ENCODE measurements at places on chromosomes 5 and 9.

DNA sequence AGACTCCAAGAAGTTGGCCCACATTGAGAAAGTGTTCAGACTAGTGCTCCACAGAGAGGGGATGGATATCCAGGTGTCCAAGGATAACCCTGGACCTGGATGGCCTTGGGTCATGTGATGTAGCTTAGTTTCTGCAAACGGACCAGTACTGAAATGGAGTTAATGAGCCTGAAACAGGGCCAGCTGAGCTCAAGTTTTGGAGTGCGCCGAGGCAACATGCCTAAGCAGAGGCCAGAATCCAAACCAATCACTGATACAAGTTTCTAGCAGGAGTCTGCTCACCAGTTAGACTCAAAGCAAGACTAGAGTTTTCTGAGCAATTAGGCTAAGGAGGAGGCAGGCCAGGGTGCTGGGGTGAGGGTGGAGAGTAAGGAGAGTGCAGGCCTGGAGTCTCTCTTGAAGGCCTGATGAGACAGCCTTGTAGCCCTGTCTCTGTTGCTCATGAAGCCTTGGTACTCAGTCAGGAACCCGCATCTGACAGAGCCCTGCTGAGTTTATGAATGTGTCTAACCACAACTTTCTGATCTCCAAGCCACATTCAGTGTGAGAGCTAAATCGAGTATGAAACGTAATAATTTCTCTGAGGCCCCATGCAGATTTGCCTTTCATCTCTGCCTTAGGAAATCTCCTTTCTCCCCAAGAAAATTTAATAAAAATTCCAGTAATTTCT is 68.9 kb upstream of the EQTN start:
- DNase-seq: peak; percentile 50

- DNase-seq: no peak
Observed at GRCh38 chr5:10932426-10932825, 171.4 kb upstream of the DAP start.

GRCh38 chr5:155540000-155540595 is 526.5 kb downstream of the KIF4B start:
- no peak for DNase-seq

- no peak for DNase-seq
Observed at GRCh38 chr5:107576155-107576554, 94.6 kb downstream of the EFNA5 start.

- DNase-seq: no peak
Observed at GRCh38 chr5:88778736-88779135, 104.2 kb downstream of the MEF2C start.

- DNase-seq: no peak
Observed at GRCh38 chr9:89597711-89598362, 7.0 kb upstream of the GADD45G start.

GRCh38 chr5:119402555-119402954 is 46.7 kb downstream of the TNFAIP8 start:
- no peak for DNase-seq

- no peak for DNase-seq
Observed at GRCh38 chr9:126270556-126270955, 56.1 kb upstream of the MVB12B start.

GRCh38 chr9:99309141-99309939 is 87.3 kb downstream of the SEC61B start:
- no peak for DNase-seq

GRCh38 chr5:16806711-16807546 is 129.2 kb downstream of the MYO10 start:
- DNase-seq: no peak

DNA sequence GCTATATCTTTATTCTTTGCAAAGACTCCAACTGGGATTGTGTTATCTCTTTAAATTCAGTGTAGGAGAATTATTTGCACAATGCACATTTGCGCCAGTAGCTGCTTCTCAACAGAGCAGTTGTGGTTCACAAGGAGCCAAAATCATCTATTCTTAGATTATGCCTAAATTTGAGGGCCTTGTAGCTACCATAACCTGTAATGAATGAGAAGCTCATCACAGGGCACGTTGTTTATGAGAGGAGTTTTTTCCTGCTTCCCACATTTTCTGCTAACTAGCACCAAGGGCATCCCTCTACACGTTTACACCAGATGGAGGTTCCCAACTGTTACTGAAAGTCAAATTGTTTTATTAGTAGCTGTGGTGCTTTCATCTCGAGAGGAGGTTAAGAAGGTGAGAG is 322.4 kb downstream of the TMEM161B start:
- DNase-seq: no peak

GRCh38 chr9:69132361-69132760 is 41.7 kb upstream of the TJP2 start:
- no peak for DNase-seq

GRCh38 chr9:107734256-107735013 is 244.9 kb upstream of the KLF4 start:
- DNase-seq: peak; percentile 91

DNA sequence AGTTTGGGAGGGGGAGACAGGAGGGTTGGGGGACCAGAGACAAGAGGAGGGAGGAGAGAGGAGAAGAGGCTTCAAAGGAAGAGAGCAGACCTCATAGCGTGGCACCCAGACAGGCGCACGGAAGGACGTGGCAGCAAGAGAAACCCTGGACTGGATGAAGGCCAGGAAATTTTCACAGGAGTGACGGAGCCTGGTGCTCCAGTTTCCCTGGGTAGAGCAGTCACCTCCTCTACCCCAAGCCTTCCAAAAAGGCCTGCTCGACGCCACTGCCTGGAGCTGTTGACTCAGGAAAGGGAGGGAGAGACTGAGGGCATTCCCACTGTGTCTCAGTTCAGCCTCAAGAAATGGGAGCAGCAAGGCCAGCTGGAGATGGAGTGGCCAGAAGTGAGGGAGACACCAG is 19.3 kb downstream of the AK8 start:
- no peak for DNase-seq

GRCh38 chr9:13069498-13069897 is 210.0 kb downstream of the MPDZ start:
- no peak for DNase-seq

GRCh38 chr5:63919763-63920478 is 42.3 kb downstream of the HTR1A start:
- no peak for DNase-seq

- DNase-seq: no peak
Observed at GRCh38 chr9:127754099-127755060, 19.3 kb upstream of the TOR2A start.

- DNase-seq: no peak
Observed at GRCh38 chr5:143484601-143485000, 81.1 kb upstream of the NR3C1 start.

DNA sequence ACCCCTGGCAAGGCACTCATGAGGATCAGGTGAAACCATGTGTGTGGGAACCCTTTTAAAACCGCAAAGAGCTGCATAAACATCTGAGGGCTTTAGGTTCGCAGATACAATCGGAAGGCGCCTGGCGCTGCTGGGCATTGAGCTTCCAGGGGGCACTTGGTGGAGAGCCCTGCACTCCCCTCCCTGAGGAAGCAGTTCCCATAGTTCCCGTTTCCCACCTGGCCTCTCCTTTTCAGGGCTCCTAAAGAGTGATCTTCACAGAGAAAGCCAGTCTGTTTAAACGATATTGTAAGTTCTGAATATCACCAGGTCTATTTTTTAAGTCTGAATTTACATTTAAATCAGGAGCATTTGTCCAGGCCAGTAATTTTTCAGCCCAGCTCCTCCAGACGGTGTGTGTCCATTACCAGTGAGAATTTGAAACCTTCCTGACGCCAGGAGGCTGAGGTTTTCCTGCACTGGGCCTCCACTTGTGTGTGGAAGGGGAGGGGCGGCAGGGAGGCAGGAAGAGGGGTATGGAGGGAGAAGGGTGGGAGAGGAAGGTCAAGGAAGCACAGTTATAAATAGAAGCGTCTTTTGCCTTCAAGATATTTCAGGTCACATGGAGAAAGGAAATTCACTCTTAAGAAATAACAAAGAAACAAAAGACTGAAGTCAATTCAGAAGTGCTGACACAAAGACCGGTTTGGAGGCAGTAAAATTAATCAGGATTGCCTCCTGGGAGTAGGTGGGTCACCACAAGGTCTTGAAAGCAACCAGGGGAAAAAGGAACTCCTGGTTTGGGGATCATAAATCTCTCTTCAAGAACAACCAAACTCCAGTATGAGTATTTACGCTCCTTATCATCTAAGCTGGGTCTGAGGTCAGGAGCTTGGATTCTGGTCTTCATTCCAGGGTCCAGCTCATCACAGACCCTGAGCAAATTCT is 14.3 kb upstream of the MGAT1 start:
- DNase-seq: no peak

DNA sequence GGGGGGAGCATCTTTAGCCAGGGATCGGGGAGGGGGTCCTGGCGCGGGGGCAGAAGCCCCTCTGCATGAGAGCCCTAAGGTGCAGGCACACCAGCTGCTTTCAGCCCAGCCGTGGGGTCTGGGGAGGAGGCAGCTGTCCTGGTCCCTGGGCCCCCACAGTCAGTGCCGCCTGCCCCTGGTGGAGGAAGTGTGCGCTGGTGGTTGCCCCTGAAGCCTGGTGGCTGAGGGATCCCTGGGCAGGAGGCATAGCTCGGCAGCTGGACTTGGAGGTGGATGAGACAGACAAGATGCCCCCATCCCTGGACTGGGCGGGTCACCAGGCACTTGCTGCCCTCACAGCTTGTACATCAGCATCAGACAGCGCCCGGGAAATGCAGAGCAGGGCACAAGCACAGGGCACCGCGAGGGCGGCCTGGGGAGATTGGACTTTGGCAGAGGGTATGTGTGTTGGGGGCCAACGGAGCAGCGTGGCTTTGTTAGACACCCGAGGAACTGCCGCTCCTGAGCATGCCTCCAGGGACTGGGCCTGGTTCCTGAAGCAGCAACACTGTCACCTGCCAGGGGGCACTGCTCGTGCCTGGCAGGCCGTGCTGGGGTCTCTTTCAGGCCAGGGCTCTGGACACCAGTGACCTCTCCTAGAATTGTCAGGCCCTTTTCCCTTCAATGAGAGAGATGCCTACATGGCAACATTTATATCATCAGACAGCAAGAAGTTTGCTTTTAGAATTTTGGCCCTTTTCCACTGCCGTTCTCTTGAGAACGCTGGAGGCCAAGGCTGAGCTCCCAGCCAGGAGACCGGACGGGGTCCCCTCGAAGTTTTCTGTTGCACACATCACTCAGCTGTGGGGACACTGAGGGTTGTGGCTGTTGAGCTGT is 41.9 kb upstream of the CTSL start:
- DNase-seq: no peak

DNA sequence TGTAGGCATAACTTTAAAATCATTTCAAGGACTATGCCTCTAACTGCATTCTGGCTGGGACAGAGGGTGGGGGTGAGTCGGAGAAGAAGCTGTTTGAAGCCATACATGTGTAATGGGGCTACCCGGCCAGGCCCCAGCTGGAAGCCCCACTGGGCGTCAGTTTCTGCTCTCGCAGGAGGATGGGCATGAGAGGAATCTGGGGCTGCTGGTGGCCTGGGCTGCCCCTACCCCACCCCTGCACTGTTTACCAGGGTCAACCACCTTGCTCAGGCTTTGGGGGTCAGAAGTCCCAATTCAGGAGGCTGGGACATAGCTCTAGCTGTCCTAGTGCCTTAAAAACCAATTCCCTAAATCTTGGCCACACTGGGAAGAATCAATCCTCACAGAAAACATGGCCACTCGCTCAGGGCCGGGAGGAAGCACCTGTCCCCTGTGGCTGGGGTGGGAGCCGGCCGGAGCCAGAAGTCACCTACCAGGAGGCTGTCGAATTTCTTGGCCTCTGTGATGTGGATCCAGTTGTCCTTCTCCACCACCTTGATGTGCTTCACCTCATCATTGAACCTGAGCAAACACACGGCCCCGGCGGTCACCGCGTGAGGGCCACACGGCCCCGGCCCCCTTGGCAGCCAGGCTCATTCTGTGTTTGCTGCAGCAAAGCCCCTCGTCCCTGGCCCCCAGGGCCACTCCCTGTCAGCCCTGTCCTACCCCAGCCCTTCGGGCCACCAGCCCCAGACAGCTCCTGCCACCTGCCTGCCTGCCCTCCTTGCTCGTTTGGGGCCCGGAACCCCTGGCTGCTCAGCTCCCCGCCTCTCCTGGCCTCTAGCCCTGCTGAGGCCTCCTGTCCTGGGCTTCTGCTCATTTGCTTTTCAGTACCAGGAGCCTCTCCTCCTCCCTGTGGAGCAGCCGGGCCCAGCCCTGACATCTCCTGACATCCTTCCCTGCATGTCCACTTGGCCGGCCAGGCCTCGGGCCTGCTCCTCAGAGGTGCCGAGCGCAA is 33.6 kb upstream of the SARDH start:
- no peak for DNase-seq

GRCh38 chr9:79621916-79622575 is 50.3 kb downstream of the TLE4 start:
- DNase-seq: no peak

All from fibroblast of skin of left quadriceps (primary cell).